ENCODE measurements at places on chromosomes 4 and X. TPM values are rescaled to one million over a fixed set of nuclear protein-coding genes. Genes with fewer than 3 reads are reported as not detected.

- no peak overlapping the region for H3K4me3 ChIP-seq
- peaks cover 52% of the 10 kb centered on the region for H3K4me1 ChIP-seq
- H3K27ac ChIP-seq, result no peak overlapping the region
- no peaks in the 10 kb centered on the region for H3K27me3 ChIP-seq
- no peaks in the 10 kb centered on the region for H3K36me3 ChIP-seq
Measured at GRCh38 chr4:184280591-184281071, 63.0 kb upstream of the ENPP6 start.

GRCh38 chr4:148778980-148779675 lies 336.9 kb upstream of the NR3C2 start:
- H3K4me1 ChIP-seq, result no peaks in the 10 kb centered on the region
- DNase-seq, result no peak
- H3K36me3 ChIP-seq, result no peaks in the 10 kb centered on the region
- no peaks in the 10 kb centered on the region for H3K27me3 ChIP-seq
- H3K27ac ChIP-seq, result no peak overlapping the region
- H3K4me3 ChIP-seq, result no peak overlapping the region

DNA sequence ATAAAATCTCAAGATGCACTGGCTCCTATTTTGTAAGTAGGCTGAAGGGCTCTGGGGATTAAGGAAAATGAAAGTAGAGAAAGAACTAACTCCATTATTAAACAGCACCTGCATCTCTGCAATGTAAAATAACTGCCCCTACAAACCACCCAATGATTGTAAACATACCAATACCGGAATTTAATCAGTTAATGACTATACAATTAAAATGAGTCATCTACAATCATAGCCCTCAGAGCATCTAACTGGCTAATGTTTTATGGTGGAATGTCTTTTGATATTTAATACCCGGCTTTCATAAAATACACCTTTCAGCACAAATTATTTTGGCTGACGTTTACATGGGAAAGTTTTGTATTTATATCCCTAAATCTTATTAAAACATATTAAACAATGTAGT lies 142.3 kb downstream of the PAPSS1 start:
- no peaks in the 10 kb centered on the region for H3K4me1 ChIP-seq
- H3K27me3 ChIP-seq, result no peaks in the 10 kb centered on the region
- no peak overlapping the region for H3K27ac ChIP-seq
- H3K36me3 ChIP-seq, result no peaks in the 10 kb centered on the region
- H3K4me3 ChIP-seq, result no peak overlapping the region

DNA sequence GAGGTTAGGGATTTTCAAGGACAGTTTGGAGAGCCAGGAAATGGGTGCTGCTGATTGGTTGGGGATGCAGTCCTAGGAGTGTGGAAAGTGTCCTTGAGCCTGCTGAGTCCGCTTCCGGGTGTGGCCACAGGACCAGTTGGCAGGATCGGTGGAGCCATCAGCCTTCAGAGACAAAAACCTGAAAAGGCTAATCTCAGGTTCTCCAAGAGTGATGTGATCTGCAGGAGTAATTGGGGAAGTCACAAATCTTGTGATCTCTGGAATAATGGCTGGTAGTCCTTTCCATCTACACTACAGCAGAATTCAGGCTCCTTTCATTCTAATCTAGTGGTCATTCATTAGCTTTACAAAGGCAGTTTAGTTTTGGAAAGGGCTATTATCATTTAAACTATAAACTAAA lies 55.9 kb upstream of the BMP2K start:
- H3K4me3 ChIP-seq, result no peak overlapping the region
- no peaks in the 10 kb centered on the region for H3K27me3 ChIP-seq
- H3K36me3 ChIP-seq, result no peaks in the 10 kb centered on the region

- H3K27ac ChIP-seq, result no peak overlapping the region
- no peak for DNase-seq
- H3K4me3 ChIP-seq, result no peak overlapping the region
- H3K27me3 ChIP-seq, result no peaks in the 10 kb centered on the region
Measured at GRCh38 chrX:49991758-49992157, 69.4 kb downstream of the CLCN5 start.

GRCh38 chr4:102543030-102543928 lies 42.1 kb downstream of the NFKB1 start:
- no peak overlapping the region for H3K27ac ChIP-seq
- no peak overlapping the region for H3K4me3 ChIP-seq
- DNase-seq, result no peak
- no peaks in the 10 kb centered on the region for H3K27me3 ChIP-seq
- peaks cover 20% of the 10 kb centered on the region for H3K36me3 ChIP-seq

DNA sequence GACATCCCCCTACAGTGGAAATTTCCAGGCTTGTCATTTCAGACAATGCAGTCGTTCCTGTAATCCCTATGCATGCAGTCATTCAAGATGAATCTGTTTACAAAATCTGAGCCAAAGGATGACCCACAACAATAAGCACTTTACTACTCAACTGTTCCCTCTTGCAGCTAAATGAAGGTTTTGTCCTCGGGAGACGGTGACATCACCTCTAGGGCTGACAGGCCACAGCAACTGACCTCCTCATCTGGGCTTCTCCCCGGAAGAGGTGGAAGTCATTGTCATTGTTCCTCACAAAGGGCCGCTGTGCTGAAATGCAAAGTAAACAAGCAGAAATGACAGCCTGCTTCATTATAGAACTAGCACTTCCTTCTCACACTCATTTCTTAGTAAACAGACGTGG lies 29.2 kb downstream of the CLRN2 start:
- H3K27me3 ChIP-seq, result no peaks in the 10 kb centered on the region
- H3K27ac ChIP-seq, result peak overlapping the region; percentile 78
- peak; percentile 98 for DNase-seq
- H3K4me3 ChIP-seq, result no peak overlapping the region

The MGST2 gene
- total RNA-seq, result 120 TPM

The FABP2 gene
- total RNA-seq, result 1.2 TPM
